Fibroblast of upper back skin (primary cell): ENCODE measurements at places on chromosomes 4 and X.
A peak's percentile ranks its signal among the peaks of the same experiment; 100 is the strongest.

DNA sequence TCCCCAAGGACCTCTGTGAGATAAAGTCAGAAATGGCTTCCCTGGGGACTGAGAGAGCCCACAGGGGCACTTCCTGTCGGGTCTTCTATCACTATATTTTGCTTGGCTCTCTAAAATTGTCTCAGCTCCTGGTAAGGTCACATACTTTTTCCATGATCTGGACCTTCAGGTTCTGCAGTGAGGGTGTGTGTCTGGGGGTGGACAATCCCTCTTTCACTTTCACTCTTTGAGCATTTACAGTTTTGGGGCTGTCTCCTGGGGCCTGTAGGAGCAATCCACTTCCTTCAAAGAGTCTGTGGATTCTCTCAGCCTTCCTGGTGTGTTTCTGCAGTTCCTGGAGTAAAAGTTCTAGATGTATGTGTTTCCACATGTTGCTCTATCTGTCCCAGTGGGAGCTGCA is 335.7 kb downstream of the FSTL5 start:
- DNase-seq, result no peak

DNA sequence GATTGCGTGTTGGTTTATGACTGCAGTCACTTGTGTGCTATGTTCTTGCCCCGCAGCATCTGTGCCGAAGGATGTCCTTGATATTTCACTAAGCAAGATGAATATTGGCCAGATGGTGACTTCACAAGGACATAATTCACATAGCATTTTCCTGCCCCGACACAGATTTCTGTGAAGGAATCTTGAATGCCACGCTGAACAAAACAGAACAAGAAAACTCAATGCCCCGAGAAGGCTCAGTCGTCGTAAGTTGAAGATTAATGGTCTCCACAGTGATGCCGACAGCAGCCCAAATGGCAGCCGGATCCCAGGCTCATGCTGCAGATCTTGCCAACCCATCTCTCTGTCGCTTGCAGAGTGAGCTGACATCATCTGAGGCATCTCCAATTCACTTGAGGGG is 145.9 kb downstream of the CPEB2 start:
- peak; percentile 22 for DNase-seq

- no peak for DNase-seq
Observed at GRCh38 chrX:17805120-17805519, 56.0 kb downstream of the RAI2 start.

- DNase-seq, result peak; percentile 5
Observed at GRCh38 chrX:103253608-103254007, 1.3 kb downstream of the TCEAL8 start.

DNA sequence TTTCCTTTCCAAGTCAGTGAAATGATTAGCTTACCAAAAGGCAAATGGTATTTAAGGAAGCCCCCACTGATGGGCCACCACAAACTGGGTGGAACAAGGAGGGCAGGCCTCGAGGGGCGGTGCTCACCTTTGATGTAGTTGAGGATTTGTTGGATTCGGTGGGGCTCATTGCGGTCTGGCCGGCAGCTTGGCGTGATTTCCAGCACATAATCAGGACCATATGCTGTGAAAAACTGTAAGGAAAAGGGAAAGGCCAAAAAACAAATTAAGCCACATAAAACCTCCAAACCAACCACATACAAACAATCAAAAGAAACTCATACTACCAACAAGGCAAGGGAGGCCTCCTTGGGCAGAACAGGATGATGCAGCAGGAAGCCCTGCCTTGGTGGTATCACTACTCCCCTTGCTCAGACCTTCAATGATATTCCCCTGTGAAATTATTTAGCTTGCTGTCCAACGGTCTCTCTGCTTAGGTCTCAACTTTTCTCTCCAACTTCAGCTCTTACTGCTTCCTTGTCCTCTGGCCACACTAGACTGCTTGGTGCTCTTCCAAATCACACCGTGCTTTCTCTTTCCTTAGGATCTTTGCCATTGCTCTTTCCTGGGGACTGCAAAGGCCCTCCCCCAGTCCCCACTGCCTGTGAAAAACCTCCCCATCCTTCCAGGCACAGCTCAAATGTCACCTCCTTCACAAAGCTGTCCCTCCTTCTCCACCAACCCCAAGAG is 46.1 kb upstream of the CITED1 start:
- peak; percentile 80 for DNase-seq

- DNase-seq, result peak; percentile 87
Observed at GRCh38 chr4:15333692-15334633, 93.9 kb upstream of the C1QTNF7 start.

- no peak for DNase-seq
Observed at GRCh38 chr4:39529534-39529933, 2.3 kb upstream of the UGDH start.
